ENCODE measurements at places on chromosomes 2 and 18.
A peak's percentile ranks its signal among the peaks of the same experiment; 100 is the strongest.

- DNase-seq = no peak
Measured at GRCh38 chr2:156765450-156765849, 329.3 kb downstream of the GPD2 start.

- DNase-seq = peak; percentile 58
Measured at GRCh38 chr18:70454704-70455322, 166.0 kb downstream of the SOCS6 start.

DNA sequence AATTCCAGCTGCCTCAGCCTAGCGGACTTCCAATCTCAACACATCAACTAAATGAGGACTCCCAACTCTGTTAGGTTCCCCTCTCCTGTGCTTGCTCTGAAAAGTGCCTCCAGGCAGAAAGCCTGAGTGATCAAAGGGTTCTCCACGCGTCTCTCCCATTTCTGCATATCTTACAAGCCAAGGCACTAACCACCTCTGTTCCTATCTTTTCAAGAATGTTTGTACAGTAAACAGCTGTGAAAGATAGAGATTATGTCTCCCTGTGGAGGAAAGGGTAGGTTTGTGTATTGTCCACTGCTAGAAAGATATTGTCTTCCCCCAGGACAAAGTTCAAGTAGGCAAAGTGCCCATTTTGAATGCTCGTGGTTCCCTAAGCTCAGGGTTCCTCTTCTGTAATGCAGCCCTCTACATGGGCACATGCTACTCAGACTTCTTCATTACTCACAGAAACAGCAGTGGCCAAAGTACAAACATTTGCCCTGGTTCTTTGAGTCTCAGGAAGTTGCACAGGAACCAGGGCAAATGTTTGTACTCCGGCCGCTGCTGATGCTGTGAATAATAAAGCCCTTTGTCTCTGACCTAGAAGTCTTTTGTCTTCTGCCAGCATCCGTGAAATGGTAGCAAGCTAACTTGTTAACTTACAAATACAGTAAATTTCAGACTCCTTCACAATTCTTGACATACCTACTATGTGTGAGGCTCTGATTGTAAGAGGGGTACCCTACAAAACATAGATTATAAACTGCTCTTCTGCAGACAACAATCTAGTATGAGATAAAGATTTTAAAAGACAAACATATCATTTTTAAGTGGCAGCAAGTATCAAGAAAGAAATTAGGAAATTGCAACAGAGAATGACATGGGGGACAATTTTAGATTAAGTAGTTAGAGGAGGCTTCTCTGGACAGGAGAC is 44.5 kb downstream of the PKDCC start:
- no peak for DNase-seq

GRCh38 chr18:45250479-45250878 is 364.8 kb upstream of the SLC14A2 start:
- DNase-seq = no peak

GRCh38 chr18:21191596-21192307 is 50.3 kb upstream of the GREB1L start:
- DNase-seq = peak; percentile 77

DNA sequence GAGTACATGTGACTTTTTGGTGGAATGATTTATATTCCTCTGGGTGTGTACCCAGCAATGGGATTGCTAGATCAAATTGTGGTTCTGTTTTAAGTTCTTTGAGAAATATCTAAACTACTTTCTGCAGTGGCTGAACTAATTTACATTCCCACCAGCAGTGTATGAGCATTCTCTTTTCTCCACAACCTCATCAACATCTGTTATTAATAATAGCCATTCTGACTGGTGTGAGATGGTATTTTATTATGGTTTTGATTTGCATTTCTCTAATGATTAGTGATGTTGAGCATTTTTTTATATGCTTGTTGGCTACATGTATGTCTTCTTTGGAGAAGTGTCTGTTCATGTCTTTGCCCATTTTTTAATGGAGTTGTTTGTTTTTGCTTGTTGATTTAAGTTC is 267.4 kb upstream of the NT5C1B start:
- DNase-seq = peak; percentile 85

GRCh38 chr2:169493360-169493759 is 14.1 kb downstream of the BBS5 start:
- no peak for DNase-seq

DNA sequence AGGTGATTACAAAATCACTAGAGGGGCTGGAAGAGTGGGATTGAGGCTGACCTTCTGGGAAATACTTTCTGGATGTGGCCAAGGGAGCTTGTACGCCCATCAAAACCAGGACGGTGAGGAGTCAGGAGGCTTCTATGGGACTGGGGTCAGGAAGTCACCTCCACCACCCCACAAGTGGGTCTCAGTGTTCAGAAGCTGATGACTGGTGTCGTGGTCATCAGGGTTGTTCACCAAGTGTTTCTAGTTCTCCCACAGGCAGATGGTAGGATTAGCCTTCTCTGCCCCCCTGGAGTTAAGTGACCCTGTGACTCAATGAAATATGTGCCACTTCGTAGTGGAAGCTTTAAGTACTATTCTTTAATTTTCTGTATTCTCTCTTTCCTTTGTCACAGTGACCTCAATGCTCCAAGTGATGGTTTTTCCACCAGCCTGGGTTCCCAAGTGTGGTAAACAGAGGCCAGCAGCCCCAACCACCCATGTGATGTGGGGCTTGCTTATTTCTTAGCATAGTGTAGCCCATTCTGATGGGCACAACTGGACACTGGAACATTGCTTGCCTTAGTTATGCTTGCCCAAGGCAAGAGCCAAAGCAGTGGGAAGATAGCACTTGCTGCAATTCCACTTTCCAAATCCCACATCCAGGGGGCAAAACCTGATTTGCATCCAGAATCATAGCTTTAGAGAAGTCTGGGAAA is 258.8 kb downstream of the CYP26B1 start:
- DNase-seq = no peak

DNA sequence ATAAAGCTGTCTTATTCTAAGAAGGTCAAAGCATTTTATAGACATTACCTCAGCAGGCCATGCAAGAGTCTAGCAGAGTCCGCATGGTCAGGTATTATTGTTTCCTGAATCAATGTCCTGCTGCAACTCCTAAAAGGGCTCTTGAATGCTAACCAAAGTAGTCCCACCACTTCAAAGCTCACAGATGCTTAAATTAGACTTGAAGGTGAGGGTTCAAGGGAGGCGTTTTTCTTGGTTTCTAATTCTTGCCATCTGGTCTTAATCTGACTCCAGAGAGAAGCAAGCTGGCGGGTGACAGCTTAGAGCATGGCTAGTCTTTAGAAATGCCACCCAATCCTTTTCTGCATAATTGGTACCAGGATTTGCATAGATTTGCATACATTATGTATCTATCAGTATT is 226.3 kb downstream of the MREG start:
- DNase-seq = no peak

- DNase-seq = peak; percentile 17
Measured at GRCh38 chr18:12076424-12077140, 17.1 kb upstream of the ANKRD62 start.

DNA sequence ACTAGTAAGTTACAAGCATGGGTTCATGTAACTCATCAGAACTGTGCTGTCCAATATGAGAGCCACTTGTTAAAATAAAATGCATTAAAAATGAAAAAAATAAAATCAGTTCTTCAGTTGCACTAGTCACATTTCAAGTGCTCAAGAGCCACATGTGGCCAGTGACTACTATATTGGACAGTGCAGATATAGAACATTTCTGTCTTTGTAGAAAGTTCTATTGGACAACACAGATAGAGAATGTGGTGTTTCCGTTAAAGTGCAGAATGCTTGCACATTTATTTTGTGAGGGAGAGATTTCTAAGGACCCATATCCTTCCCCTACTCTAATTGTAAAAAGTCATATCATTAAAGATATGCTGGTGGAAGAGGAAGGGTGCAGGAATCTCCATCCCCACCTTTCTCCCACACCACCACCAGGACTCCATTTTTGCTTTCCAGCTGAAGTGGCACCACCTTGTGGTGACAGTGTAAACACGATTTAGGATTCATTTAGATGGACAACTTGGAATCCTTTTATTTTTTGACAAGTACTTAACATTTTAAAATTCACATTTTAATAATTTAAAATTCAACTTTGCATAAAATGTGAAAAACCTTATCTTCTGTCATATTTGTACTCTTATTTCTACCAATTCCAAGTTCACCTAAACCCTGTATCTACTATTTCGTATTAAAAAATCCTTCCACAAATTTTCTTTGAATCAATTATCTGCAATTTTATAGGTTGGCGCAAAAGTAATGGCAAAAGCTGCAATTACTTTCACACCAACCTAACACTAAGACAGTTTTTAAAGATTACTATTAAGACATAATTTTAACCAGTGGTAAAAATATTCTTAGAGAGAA is 9.4 kb upstream of the CD302 start:
- DNase-seq = peak; percentile 28

DNA sequence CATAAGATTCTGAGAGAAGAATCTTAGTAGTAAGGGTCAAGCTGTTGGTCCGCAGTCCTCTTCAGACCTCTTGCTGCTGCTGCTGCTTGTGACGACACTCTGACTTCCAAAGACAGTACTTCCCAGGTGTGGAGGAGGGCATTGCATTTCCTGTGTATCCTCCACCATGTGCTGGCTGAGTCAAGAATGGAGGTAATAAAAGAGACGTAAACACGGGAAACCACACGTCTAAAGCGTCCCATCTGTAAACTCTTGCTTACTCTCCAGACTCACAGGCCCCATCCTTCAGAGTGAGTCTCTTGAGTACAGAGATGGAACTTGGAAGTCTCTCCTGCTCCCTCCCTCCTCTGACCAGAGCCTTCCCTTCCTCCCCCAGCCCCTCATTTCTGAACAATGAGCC is 25.6 kb downstream of the KLHL29 start:
- DNase-seq = no peak

DNA sequence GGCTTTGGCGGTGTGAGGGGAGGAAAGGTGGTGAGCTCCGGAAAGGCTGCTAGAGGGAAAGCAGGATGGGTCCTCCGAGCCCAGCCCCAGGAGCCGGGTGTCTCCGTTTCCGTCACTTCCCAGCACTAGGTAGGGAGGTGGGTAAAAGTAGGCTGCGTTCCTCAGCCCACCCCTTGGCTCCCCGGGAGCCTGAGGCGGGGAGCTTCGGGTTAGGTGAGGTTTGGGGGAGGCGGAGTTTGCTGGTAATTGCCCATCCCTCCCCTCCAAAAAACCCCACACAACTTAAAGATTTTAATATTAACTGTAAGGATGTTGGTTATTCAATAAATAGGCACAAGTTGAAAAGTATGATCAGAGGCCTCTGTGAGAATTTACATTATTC is 552 bp upstream of the ATF2 start:
- DNase-seq = no peak

- DNase-seq = no peak
Measured at GRCh38 chr2:208183972-208184705, 5.7 kb downstream of the C2orf80 start.

GRCh38 chr2:127650041-127650784 is 4.3 kb downstream of the GPR17 start:
- DNase-seq = no peak

DNA sequence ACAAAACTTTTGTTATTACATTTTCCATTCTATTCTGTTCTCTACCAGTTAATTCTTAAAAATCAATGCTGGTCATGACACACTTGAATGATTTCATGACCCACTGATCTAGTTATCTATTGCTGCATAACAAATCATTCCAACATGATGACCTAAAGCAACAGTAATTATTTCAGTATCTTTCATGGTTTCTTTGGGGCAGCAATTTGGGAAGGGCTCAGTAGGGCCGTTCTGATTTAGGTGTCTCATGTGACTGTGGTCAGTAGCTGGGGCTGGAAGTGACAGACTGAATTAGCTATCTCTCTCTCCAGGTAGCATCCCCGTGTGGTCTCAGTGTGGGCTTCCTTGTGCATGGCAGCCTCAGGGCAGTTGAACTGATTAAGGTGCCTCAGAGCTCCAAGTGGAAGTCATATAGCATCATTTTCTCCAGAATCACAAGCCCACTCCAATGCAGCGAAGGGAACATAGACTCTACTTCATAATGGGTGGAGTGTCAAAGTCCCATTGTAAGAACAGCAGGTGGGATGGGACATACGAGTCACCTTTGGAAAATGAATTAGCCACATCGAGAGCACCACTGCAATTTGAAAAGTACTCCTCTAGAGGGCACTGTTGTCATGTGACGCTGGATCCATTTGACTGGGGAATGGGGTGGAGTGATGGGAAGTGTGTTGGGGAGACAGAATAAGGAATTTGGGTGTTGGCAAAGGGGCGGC is 39.1 kb upstream of the FAM136A start:
- no peak for DNase-seq

- no peak for DNase-seq
Measured at GRCh38 chr18:47244086-47244485, 7.4 kb downstream of the SKOR2 start.

DNA sequence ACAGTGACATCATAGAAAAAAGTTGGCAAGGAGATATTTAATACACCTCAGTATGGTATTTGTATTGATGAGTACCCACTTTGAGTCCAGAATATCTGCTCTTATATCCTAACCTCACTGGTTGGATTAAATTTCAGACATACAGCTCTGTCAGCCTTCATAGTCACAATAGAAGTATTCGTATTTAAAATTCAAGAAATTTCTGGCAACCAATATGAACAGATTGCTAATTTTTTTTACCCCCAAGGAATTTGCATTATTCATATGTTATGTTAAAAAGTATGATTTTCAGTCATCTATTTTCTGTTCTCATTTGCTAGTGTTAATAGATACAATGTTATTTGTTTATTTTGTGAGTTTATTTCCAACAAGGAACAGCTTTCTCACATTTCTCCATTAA is 1306.8 kb upstream of the NXPH2 start:
- peak; percentile 16 for DNase-seq

- peak; percentile 98 for DNase-seq
Measured at GRCh38 chr2:109324861-109325260, 195.9 kb downstream of the SH3RF3 start.

GRCh38 chr2:119544075-119544938 is at the start of gene CFAP221:
CFAP221 (plus strand) TSS chr2:119544449; CDS start chr2:119546132, 1,683 bp downstream.
- DNase-seq = peak; percentile 47

- DNase-seq = no peak
Measured at GRCh38 chr18:79819064-79819967, 21.6 kb downstream of the KCNG2 start.

- no peak for DNase-seq
Measured at GRCh38 chr2:230721712-230722111, 9.1 kb downstream of the CAB39 start.

DNA sequence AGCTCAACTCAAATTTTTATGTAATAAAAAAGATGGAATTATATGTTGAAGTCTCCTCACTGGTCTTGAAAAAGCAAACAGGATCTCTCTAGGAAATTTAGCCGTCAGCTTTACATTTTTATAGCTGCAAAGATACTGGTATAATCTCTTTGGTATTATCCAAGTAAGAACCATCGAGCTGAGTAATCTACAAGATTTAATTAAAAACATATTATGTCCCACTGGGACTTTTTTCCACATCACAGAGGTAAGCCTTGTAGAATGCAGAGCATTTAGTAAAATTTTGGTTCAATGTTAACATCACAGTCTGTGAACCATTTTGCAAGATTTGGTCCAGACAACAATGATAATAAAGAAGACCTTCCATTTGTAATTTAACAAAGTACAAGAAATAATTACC is 162.6 kb upstream of the SLC39A10 start:
- DNase-seq = peak; percentile 38

GRCh38 chr2:215731108-215731658 is 282.2 kb downstream of the MREG start:
- no peak for DNase-seq
